ENCODE measurements at places on chromosomes 7 and 10.

DNA sequence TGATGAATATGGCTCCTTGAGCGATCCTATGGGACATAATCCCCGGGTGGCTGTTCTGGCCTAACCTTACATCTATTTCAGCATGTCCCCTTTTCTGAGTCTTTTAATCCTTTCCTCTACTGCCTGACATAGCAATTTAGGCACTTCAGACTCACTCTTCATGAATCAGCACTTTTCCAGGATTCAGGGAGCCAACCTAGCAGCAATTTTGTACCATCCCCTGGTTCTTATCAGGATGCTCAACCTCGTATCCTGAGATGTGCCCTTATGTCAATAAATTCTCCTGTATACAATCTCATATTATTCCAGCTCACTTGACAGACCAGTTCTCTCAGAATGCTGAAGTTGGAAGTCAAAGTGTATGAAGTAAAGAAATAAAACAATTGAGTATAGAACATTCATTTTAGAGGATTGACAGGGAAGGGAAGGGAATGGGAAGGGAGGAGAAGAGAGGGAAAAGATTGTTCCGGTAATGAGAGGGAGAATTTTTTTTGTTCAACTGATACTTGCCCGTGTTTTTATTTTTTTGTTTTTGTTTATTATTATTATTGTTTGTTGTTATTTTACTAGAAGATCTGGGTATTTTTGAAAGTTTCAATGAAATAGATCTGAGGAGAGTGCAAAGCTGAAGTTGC is 8.2 kb upstream of the ZC3HAV1 start:
- no peak for DNase-seq

- peak; percentile 41 for DNase-seq
These were observed 3.8 kb upstream of the SKIDA1 start for GRCh38 chr10:21529032-21529910.

GRCh38 chr10:88964869-88965415 is 12.4 kb upstream of the ACTA2 start:
- DNase-seq = no peak

- DNase-seq = no peak
These were observed 146.9 kb downstream of the KCNMA1 start for GRCh38 chr10:77490534-77491314.

DNA sequence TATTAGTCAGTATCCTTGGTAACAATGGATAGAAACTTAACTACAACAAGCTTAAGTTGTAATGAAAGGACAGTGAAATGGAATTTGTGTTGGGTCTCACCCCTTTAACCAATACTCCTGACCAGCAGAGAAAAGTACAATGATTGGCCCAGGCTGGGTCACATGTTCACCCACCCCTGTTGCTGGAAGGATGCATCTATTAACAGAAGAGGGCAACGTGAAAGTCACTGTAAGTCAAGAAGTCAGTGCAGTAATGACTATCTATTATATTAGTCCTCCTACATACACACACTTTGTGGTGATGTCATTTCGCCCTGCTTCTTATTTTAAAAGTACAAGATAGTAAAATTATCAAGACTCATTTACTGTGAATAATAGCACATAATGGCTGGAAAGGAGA is 16.2 kb downstream of the PNLIPRP2 start:
- DNase-seq = no peak

GRCh38 chr10:86523348-86523747 is 1.8 kb upstream of the WAPL start:
- DNase-seq = no peak

DNA sequence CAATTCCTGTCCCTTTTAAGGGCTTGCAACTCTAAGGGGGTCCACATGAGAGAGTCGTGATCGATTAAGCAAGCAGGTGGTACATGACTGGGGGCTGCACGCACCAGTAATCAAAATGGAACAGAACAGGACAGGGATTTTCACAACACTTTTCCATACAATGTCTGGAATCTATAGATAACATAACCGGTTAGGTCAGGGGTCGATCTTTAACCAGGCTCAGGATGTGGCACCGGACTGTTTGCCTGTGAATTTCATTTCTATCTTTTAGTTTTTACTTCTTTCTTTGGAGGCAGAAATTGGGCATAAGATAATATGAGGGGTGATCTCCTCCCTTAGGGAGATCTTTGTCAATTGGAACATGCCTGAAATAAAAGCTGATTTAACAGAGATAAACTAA is 370.1 kb downstream of the IPMK start:
- DNase-seq = no peak

DNA sequence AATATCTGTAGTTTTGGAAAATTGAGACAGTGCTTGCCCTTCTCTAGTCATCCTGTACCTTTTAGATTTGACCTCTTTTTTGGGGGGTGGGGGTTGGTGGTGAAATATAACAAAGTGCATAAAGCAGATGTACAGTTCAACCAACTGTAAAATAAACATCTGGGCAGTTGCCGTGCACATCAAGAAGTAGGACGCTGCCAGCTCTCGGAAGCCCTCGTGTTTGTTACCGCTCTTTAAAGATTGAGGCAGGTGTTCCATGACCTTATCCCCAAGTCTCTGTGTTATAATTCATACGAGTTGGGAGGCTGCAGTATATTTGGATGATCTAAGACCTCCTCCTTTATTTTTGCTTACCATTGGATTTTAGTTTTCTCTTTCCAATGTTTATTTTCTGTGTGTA is 55.1 kb downstream of the SDK1 start:
- DNase-seq = no peak

DNA sequence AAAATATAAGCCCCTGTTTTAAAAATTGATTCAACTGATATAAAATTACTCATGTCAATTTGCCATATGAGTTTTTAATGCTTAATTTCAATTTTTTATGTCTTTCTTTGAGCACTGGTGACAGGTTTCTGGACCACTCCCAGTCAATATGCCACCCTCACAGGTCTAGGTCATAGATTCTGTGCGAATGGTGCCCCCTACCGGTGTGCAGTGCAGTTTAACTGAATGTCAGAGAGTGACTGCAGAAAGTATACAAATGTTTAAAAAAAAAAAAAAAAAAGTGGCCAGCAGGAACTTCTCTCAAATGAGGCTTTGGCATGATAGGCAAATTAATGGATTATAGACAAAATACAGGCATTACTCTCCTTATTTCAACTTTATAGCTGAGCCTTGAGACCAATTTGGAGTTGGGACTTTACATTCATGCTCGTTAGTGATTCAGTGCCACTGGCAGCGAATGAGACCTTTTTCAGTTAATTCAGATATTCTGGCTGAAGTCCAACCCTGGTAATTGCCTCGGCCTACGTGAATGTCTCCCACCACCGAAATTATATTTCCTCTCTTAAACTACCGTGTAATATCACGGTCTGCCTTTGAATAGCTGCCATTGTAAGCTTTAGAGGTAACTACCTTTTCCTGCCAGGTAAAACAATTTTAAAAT is 427.6 kb downstream of the PHTF2 start:
- DNase-seq = peak; percentile 53

GRCh38 chr7:129667551-129667950 is 56.0 kb downstream of the NRF1 start:
- DNase-seq = no peak

GRCh38 chr7:115034515-115034914 is 112.6 kb downstream of the MDFIC start:
- no peak for DNase-seq

- peak; percentile 29 for DNase-seq
These were observed 276.6 kb downstream of the LRMDA start for GRCh38 chr10:75708060-75708459.

- no peak for DNase-seq
These were observed 712 bp downstream of the ITPRIP start for GRCh38 chr10:104337521-104337984.

DNA sequence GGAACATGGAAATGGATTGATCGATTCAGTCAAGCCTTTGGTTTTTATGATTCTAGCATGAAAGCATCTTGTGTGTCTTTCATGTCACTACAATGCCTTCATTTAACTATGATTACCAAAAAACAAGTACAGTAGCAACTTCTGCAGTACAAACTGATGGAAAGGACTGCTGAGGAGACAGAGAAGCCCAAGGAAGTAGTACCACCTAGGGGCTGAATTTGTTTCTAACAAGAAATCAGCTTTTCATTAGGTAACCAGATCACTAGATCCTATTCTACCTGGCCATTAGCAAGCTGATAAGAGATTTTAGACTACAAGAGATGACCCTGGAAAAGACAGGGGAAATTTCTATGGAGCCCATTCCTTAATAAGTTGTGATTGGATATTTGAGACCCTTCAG is 3.2 kb upstream of the IFIT1 start:
- DNase-seq = no peak

GRCh38 chr7:140348161-140348849 is 50.0 kb downstream of the SLC37A3 start:
- no peak for DNase-seq

DNA sequence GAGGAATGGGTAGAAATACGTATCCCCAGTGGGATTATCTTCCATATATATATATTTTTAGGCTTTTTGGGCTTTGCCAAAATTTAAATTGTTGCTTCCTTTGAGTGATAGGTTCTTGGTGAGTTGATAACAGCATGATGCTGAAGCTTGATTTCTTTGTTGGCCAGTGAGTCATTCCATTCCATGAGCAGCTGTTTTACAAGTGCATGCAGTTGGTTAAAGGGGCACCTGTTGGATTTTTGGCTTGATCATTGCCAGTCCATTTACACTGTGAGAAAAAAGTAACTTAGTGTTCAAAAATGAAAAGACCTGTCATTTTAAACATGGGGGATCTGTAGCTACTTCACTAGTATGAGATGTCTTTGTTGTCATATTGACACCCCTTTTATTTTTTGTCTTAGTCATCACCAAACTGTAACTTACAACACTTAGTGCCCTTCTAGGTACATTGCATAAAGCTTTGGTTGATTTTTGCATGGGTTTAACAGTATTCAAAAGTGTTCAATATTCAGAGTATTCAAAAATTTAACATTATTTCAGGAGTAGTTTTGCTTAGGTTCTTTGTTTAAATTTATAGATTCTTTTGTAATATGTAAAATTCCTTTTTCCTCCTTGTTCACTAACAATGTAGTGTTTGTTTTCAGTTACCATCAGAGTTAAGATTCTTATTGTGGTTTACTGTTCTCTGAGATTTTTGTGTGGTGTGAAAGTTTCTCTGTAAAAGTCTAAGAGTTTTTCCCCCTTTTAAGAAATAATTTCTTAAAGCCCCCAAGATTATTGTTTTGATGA is 8.8 kb downstream of the AKAP9 start:
- no peak for DNase-seq

GRCh38 chr7:92968502-92968901 is 132.1 kb upstream of the CDK6 start:
- DNase-seq = no peak

DNA sequence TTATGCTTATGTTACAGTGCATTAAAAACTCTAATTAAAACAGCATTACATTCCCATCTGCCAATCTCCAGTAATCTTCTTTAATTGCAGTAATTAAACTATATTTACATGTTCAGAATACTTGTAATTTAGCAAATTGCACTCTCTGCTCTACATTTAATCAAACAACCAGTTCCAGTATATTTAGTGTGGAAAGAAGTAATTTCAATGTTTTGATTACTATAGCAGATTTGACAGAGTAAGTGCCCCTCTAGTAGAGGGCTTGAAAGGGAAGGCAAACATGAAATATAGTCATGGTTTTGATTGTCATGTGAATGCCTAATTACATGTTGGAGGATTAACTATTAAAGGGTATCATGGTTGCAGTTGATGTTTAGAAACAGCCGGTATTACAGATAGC is 739.7 kb downstream of the AUTS2 start:
- no peak for DNase-seq

- no peak for DNase-seq
These were observed 77.0 kb downstream of the MAGI2 start for GRCh38 chr7:79376299-79377025.

DNA sequence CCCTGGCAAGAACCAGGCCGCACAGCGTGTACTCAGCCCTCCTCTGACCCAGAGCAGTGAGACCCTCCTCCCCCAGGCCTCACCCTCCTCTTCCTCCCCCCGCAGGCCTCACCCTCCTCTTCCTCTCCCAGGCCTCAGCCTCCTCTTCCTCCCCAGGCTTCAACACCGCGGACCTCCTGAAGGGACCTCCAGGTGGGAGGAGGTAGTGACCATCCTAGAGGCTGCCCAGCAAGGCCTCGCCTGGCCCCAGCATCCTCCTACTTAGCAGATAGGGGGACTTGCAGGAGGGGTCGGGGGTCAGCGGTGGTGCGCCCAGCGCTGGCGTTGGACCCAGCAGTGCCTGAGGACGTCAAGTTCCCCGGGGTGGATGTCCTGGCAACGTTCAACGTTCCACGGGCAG is 270.8 kb downstream of the ELFN1 start:
- DNase-seq = no peak

DNA sequence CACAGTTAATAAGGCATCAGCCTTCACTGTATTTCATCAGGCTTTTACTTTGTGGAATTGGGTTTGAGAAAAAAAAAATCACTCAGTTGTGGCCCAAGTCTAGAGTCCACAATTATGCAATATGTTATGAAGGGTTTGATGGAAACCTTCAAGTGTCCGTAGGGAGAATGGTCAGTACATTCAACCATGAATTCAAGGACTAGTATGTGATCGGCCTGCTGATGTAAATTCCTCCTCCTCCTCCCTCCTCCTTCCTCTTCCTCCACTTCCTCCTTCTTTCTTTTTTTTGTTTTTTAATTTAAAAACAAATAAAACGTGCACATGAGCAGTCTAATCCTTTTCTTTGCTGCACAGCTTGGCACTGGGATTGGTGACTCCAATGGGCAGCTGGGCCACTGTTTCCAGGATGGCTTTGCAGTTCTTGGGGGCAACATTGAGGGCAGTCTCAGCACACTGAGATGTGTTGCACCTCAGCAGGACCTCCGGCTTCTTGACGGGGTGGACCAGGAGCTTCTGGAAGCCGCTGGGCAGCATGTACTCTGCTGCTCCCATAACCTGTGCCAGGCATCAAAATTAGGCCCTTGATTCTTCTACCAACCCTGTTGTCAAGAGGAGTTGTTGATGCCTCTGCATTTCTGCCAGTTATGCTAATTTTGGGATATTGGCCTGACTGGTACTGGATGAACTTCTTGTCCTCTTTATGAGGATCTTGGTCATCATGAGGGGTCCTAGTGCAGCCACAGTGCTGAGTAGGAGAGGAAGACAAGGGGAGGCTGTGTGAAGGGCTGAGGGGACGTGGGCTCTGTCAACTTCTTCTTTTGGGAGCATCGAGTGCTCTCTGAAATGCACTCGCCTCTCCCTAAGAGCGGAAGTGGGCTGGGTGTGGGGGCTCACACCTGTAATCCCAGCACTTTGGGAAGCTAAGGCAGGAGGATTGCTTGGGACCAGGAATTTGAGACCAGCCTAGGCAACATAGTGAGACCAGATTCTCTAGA is 9.3 kb upstream of the IL2RA start:
- no peak for DNase-seq

GRCh38 chr7:77403957-77404356 is 12.2 kb downstream of the GSAP start:
- no peak for DNase-seq

DNA sequence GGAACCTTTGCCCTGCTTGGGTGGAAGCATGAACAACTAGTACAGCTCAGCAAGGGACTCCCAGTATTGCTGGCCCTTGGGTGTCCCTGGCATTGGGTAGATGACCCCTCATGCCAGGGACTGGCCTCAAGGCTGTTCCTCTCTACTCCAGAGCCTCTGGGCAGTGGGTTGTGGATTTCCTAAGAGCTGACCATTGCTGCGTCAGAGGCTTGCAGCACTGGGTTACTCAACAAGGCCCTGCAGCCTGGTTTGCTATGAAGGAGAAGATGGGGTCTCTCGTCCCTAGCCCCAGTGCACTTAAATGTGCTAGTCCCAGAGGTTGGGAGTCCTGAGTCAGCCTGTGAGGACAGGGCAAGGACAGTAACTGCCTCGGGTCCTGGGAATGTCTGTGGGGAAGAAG is 2.5 kb downstream of the VSIR start:
- no peak for DNase-seq

- no peak for DNase-seq
These were observed 107.5 kb downstream of the DOCK1 start for GRCh38 chr10:127012769-127013152.
